ENCODE measurements at places on chromosomes 11 and 22. TPM values are rescaled to one million over a fixed set of nuclear protein-coding genes. Genes with fewer than 3 reads are reported as not detected.

- DNase-seq, result no peak
Measured at GRCh38 chr11:119908573-119908904, 179.5 kb upstream of the NECTIN1 start.

DNA sequence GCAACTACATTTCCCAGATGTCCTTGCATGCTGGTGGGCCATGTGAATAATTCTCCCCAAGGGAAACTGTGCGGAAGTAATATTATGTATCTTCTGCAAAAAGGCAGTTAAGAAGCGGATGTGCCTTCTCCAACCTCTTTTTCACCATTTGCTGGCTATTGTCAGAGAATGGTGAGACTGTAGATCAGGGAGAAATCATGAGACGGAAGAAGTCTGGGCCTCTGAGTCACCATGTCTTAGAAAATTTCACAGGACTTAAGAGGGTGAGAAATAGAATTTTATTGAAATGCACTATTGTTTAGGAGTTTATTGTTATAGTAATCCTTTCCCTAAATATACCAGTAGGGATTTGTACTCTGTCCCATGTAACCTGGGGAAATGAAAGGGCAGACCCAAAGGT lies 298.7 kb upstream of the ZC3H12C start:
- DNase-seq, result no peak

Gene DEFB131B
- not detected for total RNA-seq

- DNase-seq, result no peak
Measured at GRCh38 chr11:103398829-103399228, 289.6 kb downstream of the DYNC2H1 start.

Gene NXPE1
- not detected for total RNA-seq

Gene RIMBP3B
- 1.6 TPM for total RNA-seq

DNA sequence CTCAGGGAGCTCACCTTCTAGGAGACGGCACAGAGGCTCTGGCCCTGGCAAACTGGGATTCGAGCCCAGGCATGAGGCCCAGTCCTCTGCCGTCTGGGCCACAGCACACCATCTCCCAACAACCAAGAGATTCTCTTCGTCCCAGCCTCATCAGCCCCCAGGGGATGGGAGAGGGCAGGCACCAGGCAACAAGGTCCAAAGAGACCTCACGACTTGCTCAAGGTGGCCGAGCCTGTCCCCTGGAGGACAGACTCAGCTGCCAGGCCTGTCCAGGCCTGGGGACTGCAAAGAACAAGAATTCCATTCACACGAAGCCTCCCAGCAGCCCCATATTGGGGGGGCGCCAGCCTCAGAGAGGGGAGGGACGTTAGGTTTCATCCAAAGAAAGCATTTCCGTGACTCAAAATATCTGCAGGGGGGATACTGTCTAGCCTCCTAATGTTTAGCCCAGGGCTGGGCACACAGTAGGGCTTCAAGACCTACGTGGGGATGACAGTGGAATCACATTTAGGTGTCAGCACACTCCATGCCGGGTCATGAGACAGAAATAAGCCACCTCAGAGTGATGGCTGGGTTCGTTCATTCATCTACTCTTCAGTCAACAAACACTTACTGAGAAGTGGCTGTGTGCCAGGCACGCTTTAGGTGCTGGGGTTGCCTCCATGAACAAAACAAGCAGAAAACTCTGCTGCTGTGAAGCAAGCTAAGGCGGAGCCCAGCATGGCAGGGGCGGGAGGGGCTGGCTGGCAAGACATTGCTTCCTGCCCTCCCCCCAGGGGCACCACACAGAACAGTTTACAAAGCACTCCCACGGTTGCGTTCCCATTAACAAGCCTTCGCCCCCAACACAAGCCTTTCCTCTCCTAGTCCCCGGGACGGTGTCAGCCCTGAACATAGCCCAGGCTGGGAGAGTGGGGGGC lies 1.2 kb downstream of the CARNS1 start:
- DNase-seq, result no peak

Gene MRPL23
- 206 TPM for total RNA-seq

GRCh38 chr11:2313051-2313951 lies 11.5 kb downstream of the TSPAN32 start:
- no peak for DNase-seq

DNA sequence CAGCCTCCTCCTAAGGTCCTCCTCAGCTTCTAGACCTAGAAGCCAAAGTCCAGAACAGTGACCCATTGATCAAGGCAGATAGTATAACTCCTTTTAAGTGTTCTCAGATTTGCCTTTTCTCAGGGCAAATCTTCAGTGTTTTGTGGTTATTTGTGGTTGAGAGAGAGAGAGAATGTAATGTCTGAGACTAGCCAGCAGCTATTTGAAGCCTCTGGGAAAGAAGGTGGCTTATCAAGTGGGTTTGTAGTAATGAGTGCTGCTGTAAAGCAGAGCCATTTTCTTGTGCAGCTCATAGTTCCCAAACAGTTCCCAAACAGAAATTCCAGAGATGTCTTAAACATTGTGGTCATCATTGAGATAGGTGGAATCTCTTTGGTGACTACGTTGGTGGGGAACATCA lies 89.5 kb downstream of the RNF169 start:
- DNase-seq, result no peak

Gene TUB
- total RNA-seq, result 2.2 TPM

- DNase-seq, result no peak
Measured at GRCh38 chr22:42945027-42945426, 69.9 kb downstream of the PACSIN2 start.
